ENCODE measurements at places on chromosomes 3 and 15. TPM values are rescaled to one million over a fixed set of nuclear protein-coding genes. Genes with fewer than 3 reads are reported as not detected.

The EXD1 gene
- total RNA-seq, result not detected

- no peak for DNase-seq
Measured at GRCh38 chr3:71356265-71356664, 227.3 kb downstream of the FOXP1 start.

- DNase-seq, result no peak
Measured at GRCh38 chr15:50886611-50887345, 21.7 kb upstream of the AP4E1 start.

GRCh38 chr15:69393831-69394491 is 20.2 kb upstream of the KIF23 start:
- DNase-seq, result no peak

- no peak for DNase-seq
Measured at GRCh38 chr3:196920733-196921132, 21.6 kb downstream of the NCBP2 start.

Measured in activated CD8-positive, alpha-beta T cell treated with anti-CD3 and anti-CD28 coated beads for 36 hours (primary cell).